ENCODE measurements at places on chromosomes 7 and 10.

- DNase-seq, result peak; percentile 60
Observed at GRCh38 chr7:13279854-13280435, 592.5 kb downstream of the ARL4A start.

DNA sequence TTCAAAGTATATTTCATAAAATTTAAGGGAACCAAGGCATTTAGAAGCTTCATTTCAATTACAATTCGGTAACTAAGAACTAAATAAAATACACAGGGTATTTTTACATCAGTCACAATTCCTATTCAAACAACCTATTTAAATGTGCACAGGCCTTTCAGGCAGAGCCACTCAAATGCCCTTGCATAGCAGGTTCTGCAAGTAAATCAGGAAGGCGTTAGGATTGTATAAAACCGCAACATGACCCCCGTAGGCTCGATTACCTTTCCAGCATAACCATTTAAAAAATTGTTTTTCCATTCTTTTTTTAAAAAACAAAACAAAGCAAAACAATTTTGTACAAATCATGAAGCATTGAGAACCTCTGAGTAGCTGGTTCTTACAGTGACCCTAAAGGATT, 289.9 kb upstream of the SP8 start:
- DNase-seq, result no peak

DNA sequence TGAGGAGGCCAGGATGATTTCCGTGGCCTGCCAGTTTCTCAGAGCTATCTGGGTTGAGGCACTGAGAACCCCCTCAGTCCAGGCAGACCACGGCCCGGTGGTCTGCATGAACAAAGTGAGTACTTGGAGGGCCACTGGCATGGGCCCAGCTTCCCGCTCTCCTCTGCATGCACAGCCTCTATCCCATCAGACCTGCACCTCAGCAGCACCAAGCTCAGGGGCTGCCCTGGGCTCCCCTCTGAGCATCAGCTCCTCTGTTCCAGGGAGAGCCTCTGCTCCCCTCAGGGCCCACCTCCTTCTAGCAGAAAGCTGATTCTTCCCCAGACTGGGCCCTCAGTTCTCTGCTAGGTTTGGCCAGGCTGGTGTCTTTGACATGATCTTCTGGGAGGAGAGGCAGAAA, 469.9 kb downstream of the DNAJB6 start:
- DNase-seq, result no peak

DNA sequence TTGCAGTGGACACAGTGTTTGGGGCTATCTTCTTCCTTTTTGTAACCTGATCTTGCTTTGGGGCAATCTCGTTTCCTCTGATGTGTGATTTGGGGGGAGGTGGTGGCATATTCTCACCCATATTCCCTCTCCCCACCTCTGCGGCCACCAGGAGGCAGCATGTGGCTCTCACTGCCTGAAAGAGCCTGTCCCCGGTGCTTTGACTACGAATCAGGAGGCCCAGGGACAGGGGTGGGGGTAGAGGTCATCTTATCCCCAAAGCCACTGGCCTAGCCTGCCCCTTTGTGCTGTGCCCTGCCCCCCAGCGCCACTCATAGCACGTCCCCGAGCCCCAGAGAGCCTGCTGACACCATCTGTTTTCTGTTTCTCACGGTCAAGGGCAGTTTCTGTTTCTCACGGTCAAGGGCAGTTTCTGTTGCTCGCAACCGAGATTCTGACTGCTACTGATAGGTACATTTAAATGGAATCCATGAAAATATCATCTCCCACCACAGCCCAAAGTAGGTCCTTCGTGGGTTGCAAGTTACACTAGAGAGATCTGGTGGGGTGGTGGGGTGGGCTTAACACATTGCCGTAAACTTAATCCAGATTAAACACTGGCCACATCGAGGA, 28.2 kb downstream of the PHYH start:
- DNase-seq, result peak; percentile 71

- no peak for DNase-seq
Observed at GRCh38 chr7:48058990-48059389, 23.6 kb downstream of the C7orf57 start.

DNA sequence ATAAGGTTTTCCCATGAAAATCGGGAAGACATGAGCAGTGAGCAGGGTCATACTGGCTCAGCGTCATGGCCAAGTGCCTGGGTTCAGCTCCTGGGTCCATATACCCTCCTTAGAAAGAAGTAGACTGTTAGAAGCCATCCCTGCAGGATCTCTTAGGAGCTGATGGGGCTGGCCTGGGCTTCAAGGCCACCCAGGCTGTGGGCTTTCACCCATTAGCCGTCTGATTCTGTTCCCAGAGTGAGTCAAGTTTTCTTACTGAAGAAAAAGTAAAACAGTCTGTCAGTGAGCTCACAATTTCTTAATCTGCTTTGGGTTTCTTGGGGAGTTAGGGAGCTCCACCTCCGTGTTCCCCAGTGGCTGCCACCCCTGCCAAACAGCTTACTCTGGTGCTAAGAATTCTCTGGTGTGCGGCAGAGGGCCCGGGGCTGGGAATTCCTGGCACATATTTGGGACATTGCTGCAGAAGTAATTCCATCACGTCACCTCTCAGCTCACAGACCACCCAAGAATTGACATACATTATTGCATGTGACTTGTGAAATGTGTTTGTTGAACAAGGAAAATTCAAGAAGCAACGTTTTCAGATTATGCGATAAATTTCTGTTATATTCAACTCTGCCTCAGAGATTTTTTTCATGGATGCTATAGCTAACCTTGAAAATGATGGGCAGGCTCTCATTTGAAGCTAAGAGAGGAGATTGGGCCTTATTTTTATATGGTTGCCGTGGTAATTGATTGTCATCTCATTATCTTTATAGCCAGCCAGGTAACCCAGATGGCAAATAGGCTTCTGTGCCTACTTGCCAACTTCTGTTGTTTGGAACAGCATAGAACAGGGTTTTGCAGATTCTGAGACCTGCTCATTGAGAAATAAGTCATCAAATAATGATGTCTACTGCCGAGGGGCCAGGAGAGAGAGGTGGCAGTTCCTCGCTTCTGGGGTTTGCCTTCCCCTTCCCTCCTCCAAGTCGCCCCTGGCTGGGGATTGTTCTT, 166.4 kb downstream of the CHN2 start:
- DNase-seq, result no peak

DNA sequence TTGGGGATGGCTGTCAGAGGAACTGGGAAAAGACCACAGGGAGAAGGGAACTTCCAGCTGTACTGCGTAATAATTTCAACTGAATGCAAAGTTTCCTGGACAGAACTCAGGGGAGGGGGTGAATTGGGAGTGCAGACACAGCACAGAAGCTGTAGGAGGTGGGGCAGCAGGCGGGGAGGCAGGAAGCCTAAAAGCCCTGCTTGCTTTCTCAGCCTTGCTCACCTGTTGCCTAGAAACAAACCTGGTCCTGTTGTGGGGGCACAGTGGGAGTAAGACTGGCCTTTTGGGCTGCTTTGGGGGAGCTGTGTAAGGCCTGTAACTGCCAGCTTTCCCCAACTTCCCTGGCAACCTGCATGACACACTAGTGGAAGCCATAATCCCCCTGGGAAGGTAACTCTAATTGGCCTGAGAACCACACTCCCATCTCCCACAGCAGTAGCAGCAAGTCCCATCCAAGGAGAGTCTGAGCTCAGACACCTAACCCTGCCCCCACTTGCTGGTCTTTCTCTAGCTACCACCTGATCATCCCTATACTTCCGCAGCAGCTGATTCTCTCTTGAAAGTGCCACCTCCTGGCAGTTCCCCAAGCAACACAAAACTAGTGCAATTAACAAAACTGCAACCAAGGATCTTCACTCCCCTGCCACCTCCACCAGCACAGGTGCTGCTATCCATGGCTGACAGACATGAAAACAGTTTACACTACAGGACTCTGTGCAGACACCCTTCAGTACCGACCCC, 1239.3 kb downstream of the SORCS1 start:
- no peak for DNase-seq

- DNase-seq, result no peak
Observed at GRCh38 chr7:45073031-45073785, 15.6 kb downstream of the NACAD start.

Measured in OCI-M1 (cell line).